GM12891 (cell line): ENCODE measurements at places on chromosomes 11 and 22.

GRCh38 chr11:79119491-79120284 is 321.1 kb downstream of the TENM4 start:
- DNase-seq = no peak

DNA sequence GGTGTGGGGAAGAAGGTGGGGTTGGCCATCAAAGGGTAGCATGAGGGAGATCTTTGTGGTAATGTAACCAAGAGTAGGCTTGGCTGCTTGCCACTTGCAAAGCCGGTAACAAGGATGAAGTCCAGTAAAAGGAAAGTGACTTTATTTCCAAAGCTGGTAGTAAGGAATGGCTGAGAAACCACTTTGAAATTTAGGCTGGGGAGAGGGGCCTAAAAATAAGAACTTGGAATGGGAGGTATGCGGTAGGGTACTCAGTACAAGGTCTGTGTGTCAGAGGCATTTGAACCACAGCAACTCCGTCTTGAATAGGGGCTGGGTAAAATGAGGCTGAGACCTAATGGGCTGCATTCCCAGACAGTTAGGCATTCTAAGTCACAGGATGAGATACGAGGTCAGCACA is 216.0 kb upstream of the ISX start:
- no peak for DNase-seq

DNA sequence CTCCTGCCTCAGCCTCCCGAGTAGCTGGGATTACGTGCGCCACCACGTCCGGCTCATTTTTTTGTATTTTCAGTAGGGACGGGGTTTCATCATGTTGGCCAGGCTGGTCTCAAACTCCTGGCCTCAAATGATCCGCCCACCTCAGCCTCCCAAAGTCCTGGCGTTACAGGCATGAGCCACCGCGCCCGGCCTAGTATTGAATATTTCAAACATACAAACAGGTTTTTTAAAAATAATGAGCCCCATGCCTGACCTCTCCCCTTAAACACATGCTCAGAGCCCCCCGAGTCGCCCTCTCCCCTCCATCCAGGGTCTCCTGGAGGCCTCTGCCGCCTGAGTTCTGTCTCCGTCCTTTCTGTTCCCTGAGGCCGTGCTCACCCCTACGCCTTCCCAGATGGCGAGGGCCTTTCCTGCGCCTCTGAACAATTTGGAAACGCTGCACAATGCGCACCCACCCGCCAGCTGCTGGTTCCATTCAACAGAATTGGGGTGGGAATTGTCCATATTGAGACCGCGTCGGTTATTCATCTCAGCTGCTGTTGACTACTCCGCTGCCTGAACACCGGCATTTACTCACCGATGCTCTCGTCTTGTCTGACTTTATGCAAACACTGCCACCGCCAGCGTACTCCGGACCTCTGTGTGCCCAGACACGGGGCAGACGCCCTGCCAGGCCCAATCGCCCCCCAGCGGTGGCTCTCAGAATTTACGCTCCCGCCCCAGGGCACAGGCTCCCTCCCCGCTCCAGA is 13.6 kb upstream of the RNH1 start:
- no peak for DNase-seq

DNA sequence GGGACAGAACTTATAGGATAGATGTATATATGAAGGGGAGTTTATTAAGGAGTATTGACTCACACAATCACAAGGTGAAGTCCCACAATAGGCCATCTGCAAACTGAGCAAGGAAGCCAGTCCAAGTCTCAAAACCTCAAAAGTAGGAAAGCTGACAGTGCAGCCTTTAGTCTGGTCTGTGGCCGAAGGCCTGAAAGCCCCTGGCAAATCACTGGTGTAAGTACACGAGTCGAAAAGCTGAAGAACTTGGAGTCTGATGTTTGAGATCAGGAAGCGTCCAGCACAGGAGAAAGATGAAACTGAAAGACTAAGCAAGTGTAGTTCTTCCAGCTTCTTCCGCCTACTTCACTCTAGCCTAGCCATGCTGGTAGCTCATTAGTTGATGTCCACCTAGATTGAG is 799.6 kb upstream of the ARHGAP42 start:
- no peak for DNase-seq

DNA sequence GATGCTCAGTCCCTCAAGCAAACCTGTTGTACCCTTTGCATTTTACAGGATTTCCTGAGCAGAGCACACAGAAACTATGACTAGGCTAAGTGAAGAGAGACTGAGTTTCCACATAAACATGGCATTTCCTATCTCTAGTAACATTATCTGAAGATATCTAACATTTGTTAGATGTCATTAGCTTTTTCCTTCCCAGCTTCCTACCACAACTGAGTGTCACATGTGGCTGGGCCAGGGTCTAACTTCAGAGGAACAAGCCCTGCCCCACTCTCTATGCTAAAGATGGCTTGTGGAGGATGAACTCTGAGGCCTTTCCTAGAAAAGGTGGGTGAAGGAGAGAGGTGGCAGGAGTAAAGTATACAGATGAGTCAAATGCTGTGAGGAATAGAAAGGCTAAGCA is 16.5 kb downstream of the C22orf42 start:
- DNase-seq = no peak

DNA sequence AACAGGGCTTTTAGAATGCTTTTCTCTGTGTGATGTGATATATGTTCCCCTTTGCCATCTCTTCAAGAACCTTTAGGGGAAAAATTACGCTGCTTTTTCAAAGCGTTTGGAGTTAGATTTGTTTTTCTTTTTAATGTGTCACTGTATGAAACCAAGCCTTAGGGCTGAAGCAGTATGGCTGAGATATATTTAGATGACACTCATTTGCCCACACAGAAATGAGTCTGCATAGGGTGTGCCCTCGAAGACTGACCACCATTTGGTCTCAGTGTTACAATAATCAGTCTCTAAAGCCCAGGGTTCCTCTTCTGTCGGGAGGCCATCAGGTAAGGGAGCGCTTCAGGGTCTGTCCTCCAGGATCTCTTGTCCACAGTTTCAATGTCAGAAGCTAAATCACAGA is 213.0 kb upstream of the NCAM1 start:
- DNase-seq = no peak

- no peak for DNase-seq
These were observed 75.8 kb downstream of the RAB30 start for GRCh38 chr11:82995754-82996398.

DNA sequence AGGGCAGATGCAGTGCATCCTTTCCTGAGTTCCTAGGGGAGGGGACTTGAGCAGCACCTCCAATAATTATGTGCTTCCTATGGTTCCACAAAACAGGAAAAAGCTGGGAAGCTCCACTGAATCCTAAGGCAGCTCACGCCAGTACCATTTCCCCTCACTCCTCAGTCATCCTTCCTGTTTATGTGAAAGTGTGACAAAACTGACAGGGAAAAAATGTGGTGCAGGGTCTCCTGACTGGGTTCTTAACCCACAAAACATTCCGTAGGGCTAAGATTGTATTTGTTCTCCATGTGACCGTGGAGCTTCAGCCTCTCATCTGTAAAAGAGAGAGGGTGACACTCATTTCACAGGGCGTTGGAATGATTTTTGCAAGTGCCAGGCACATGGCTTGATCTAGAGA is 12.2 kb upstream of the LYVE1 start:
- DNase-seq = no peak

DNA sequence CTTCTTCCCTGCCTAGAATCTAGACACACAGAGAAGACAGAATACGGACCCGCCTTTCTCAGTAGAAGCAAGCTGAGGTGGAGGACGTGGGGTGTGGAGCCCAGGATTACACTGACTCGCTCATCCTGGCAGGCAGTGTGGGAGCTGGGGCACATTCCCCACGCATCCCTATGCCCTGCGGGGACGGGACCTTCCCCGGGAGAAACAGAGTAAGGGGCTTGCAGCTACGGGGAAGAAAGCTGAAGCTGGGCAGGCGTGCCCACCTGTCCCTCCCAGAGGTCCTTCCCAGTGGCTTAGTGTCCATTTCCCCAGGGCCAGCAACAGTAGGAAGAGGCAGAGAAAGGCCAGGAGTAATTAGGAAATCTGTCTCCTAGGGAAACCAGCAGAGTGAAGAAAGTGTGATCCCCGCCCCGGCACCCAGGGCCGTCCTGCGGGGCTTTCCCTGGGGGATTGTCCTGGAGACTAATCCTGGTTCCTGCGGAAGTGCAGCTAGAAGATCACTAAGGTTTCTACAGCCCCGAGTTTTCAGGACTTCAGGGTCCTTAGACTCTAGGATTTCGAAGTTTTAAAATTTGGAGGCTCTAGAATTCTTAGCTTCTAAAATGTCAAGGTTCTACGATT is 7.8 kb downstream of the DNAJB13 start:
- DNase-seq = no peak

DNA sequence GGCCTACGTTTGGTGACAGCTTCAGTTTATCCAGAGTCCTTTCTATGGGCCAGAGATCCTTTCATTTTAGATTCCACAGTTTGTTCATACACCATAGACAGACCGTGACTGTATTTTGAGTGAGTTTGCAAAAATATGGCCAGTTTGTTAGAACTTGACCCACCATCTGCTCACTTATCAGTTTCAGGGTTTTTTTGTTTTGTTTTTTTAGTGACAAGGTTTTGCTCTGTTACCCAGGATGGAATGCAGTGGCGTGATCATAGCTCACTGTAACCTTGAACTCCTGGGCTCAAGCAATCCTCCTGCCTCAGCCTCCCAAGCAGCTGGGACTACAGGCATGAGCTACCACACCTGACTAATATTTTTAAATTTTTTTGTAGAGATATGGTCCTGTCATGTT is 9.1 kb upstream of the CKAP5 start:
- no peak for DNase-seq

DNA sequence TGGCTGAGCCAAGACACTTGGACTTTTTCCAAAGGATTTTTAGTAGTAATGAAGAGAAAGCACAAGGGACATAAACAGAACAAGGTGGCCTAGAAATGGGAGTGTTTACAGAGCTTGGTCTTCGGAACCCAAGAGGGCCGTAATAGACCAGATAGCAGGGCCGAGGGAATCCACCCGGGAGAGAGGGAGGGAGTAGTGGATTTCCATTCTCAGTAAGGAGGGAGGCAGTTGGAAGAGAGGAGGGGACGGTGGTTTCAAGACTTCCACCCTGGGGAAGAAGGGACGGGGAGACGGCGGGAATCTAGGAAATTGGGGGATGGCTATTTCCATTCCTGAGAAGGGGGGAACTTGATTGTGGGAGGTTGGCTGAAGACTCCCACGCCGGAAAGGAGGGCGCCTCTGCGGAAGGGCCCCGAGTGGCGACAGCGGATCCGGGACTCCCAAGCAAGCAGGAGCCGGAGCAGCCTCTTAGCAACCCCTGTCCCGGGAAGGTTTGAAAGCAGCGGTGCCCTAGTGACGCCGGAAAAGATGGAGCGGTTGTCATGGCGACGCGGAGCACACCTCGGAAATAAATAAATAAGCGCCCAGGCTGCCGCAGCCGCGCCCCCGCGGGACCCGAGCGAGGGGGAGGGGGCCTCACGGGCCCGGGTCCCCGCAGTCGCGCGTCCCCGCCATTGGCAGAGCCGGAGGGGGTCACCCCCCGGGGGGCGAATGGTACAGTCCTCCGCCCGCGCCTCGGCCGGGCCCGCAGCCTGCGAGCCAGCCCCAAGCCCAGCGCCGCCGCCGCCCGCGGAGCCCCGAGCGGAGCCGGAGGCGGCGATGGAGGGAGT is 31.6 kb downstream of the EIF3F start:
- DNase-seq = peak; percentile 67

- no peak for DNase-seq
These were observed 7.0 kb downstream of the PLA2G6 start for GRCh38 chr22:38174626-38175025.

GRCh38 chr11:118318124-118318523 is 13.6 kb downstream of the CD3E start:
- DNase-seq = no peak

DNA sequence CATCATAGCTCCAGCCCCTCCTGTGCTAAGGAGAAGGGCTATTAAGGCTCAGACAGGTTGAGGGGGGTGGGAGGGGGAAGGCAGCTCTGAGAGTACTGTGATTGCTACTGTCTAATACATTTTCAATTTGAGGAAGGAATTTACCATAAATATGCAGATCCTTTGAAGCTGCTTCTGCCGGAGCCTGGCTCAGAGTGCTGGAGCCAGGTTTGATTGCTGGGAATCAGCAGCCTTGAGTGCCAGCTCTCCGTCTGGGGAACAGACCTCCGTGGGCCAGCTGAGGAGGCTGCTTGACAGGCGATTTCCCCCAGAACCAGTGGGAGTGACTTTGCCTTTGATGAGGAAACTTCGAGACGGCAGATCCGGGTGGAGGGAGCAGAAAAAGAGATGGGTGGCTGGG is 141.7 kb upstream of the TBCEL start:
- no peak for DNase-seq

GRCh38 chr11:58941838-58942237 is 2.5 kb downstream of the GLYATL1 start:
- DNase-seq = no peak

- no peak for DNase-seq
These were observed 13.1 kb downstream of the OSBP start for GRCh38 chr11:59602432-59602831.

DNA sequence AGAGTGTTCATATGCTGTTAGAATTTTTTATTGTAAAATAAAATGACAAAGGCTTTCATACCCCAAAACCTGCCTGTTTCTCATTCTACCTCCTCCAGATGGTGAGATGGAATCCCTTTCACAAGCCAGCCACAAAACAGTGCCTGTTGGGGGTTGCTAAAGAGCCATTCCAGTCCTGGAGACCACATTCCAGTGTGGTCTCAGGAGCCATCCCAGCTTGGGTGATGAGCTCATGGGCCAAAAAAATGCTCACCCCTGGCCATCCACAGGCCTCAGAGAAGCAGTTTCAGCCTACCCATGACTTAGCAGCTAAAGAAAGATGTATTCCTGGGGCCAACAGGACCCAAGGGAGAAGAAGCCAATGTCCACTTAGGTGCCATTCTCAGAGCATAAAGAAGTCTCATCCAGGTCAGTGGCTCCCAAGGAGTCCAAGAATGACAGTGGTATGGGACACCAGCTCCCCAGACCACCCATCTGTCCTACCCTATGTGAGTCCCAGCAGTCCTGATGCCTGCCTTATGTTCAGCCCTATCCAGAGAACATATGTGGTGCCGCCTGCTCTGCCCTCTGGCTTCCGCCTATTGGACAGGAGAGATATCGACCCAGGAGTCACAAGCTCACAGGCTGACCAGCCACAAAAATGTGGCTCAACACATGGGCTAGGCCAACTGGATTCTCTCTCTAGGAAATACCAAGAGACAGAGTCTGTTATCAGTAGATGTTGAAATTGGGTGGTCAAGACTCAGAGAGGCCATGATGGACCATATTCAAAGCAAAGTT is 26.4 kb downstream of the C11orf91 start:
- DNase-seq = no peak

DNA sequence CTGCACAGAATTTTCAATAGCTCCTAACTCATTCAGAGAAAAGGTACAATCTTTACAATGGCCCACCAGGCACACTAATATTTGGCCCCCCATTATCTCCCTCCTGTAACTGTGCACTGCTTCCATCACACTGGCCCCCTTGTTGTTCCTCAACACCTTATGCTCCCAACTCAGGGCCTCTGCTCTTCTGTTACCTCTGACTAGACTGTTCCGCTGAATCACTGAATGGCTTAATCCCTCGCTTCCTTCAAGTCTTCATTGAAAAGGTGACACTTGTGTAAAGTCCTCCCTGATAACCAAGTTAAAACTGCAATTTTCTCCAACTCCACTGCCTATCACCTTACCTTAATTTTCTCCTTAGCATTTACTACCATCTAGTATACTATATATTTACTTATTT is 21.8 kb downstream of the PIK3C2A start:
- DNase-seq = no peak

GRCh38 chr11:68266121-68266891 is 5.5 kb downstream of the C11orf24 start:
- peak; percentile 73 for DNase-seq

- no peak for DNase-seq
These were observed 276.5 kb upstream of the MTNR1B start for GRCh38 chr11:92692826-92693546.

- DNase-seq = no peak
These were observed 854.3 kb downstream of the KCNA4 start for GRCh38 chr11:29162491-29162890.

- DNase-seq = no peak
These were observed 39.7 kb downstream of the APLP2 start for GRCh38 chr11:130109386-130109785.
